ENCODE measurements at places on chromosomes 2 and 18.

GRCh38 chr2:120661551-120661950 lies 74.1 kb upstream of the GLI2 start:
- DNase-seq: peak; percentile 76

DNA sequence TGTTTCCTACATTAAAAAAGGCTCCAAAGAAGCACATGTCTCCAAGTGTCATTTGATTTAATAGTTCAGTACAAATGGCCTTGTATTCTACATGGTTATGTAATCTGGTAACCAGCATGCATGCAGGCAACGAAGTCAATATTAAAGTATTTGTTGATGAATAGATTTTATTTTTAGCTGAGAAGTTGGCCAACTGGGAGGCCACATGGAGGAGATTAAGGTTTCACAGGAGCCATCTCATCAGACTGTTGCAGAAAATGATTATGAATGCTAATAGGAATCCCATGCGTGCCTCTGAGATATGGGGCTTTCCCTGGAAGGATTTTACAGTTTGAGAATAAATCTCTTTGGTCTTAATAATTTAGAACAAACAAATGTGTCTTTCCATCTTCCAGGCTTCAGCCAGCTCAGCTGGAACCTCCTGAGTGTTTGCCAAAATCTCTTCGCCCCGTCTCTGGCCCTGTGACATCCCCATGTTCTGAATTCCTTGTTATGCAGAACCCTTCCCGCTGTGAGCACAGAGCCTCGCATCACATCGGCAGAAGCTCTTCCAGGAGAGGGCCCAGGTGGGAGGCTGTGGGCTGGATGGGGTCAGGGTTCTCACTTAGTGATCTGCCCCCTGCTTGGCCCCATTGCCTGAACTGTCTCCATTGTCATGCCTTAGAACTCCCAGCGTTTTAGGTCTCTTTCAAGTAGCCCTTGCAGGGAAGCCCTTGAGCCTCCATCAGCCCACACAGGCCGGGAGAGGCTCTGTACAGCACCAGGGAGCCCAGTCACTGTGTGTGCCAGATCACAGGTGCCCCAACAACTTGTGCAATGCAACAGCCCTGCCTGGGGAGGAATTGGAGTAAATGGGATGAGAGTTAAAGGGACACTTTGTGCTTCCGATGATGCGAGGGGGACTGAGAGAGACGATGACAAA lies 190.5 kb upstream of the TWIST2 start:
- no peak for DNase-seq

- DNase-seq: peak; percentile 33
Measured at GRCh38 chr2:44572196-44572900, 210.6 kb downstream of the CAMKMT start.

- DNase-seq: no peak
Measured at GRCh38 chr2:12070153-12070552, 323.7 kb downstream of the LPIN1 start.
